ENCODE measurements at places on chromosomes 1 and 21.

- H3K27ac ChIP-seq: no peak overlapping the region
- no peaks in the 10 kb centered on the region for H3K4me1 ChIP-seq
- H3K36me3 ChIP-seq: no peaks in the 10 kb centered on the region
- DNase-seq: no peak
- H3K4me3 ChIP-seq: no peak overlapping the region
Observed at GRCh38 chr1:147209825-147210821, 15.0 kb downstream of the FMO5 start.

- no peaks in the 10 kb centered on the region for H3K27me3 ChIP-seq
- H3K4me3 ChIP-seq: no peak overlapping the region
- no peaks in the 10 kb centered on the region for H3K36me3 ChIP-seq
- no peak for DNase-seq
Observed at GRCh38 chr1:26182383-26182696, 5.0 kb downstream of the CNKSR1 start.

DNA sequence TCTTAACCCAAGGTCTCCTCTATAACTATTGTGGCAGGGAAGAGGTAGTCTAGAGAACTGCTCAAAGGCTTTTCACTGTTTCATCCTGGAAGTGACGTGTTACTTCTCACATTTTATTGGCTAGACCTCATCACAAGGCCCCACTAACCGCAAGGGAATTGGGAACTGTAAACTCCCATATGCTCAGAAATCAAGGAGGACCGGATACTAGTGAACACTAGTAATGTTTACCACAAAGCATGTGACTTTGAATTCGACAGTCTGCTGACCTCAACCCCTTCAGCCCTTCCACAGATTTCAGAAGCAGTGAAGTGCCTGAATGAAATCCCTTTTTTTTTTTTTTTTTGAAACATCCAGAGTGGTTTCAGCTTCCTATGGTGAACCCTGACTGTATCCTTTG lies 3.4 kb upstream of the EEIG2 start:
- H3K36me3 ChIP-seq: peaks cover 9% of the 10 kb centered on the region
- no peak overlapping the region for H3K4me3 ChIP-seq
- no peak for DNase-seq
- no peaks in the 10 kb centered on the region for H3K27me3 ChIP-seq
- peaks cover 12% of the 10 kb centered on the region for H3K4me1 ChIP-seq

- H3K36me3 ChIP-seq: no peaks in the 10 kb centered on the region
- H3K27me3 ChIP-seq: no peaks in the 10 kb centered on the region
- H3K4me1 ChIP-seq: no peaks in the 10 kb centered on the region
- H3K4me3 ChIP-seq: no peak overlapping the region
- H3K27ac ChIP-seq: no peak overlapping the region
Observed at GRCh38 chr1:168970926-168971659, 135.4 kb upstream of the ATP1B1 start.

GRCh38 chr1:52294580-52294979 lies 71.4 kb downstream of the CC2D1B start:
- H3K36me3 ChIP-seq: no peaks in the 10 kb centered on the region
- H3K27ac ChIP-seq: peak overlapping the region; percentile 80
- no peaks in the 10 kb centered on the region for H3K4me1 ChIP-seq
- H3K27me3 ChIP-seq: no peaks in the 10 kb centered on the region
- H3K4me3 ChIP-seq: no peak overlapping the region

Data from effector memory CD8-positive, alpha-beta T cell (primary cell).